ENCODE measurements at places on chromosomes 3 and 15.

DNA sequence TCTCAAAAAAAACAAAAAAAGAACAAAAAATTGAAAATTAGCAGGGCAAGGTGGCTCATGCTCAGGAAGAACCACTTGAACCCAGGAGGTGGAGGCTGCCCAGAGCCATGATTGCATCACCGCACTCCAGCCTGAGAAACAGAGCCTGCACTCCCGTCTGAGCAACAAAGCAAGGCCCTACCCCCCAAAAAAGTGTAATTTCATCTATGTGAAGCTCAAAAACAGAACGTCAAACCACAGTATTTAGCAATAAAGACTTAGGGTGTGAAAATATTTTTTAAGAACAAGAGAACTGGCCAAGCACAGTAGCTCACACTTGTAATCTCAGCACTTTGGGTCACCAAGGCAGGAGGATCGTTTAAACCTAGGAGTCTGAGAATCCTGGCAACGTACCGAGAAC lies 38.2 kb downstream of the STAG1 start:
- DNase-seq: no peak

DNA sequence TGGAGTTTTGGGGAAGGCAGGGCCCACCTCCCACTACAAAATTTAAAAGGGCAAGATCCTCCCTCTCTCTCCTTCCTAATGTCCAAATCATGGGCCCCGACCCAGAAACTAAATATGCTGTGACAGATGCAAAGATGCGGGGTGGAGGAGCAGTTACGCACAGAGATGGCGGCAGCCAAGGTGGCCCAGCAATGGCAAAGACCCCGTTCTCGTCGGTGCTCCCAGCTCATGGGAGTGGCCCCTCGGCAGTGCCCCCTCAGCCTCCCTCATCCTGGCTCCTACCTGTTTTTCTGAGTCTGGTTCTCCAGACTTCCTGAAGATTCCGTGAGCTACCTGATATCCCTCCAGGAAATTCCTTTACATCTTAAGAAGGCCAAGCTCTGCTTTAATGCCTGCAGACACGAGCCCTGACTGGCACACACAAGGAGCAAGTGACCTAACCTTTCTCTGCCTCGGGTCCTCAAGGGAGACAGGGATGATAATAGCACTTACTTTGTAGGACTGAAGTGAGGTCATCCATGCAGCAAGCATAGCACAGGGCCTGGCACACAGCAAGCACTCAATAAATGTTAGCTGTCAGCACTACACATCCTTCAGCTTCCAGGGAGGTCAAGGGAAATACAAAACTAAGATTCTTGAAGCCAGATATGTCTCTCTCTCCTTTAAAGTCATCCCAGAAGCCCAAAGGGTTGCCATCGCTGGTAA lies 103.5 kb downstream of the LSM3 start:
- no peak for DNase-seq

- DNase-seq: no peak
Measured at GRCh38 chr15:46278486-46279090, 643.8 kb downstream of the SQOR start.

GRCh38 chr15:59300618-59301139 lies 72.0 kb downstream of the MYO1E start:
- DNase-seq: peak; percentile 53

DNA sequence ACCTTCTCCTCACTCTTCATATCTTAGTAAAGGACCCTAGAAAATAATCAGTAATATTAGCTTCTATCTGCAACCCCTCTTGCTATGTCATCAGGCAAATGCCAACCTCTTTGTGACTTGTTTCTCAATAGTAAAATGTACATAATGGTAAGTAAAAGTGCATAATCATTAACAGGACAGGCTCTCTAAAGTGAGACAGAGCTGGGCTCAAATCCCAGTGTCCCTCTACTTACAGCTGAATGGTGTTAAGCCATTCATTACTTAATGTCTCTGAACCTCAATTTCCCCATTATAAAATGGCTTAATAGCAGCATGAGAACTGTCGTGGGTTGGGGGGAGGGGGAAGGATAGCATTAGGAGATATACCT lies 62.6 kb upstream of the ATP11B start:
- DNase-seq: no peak

DNA sequence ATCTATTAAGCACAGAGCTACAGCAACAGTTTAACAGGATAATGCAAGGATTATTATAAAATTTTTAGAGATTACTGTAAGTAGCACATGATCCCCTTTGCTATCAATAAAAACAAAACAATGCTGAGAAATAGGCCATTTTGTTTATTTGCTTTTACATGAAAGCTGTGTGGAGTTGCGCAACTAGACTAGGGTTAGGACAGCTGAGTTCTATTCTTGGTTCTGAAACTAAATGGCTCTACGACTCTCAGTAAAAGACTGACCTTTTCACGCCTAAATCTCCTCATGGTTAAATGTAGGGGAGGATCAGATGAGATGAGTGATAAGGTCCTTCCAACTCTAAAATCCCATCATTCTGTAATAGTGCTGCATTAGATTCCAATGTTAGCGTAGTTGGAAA lies 25.0 kb downstream of the KCNMB2 start:
- DNase-seq: peak; percentile 21
